ENCODE measurements at places on chromosomes 13 and 19.

- DNase-seq, result no peak
Observed at GRCh38 chr19:17737690-17738153, 13.6 kb upstream of the FCHO1 start.

- DNase-seq, result no peak
Observed at GRCh38 chr13:43981091-43981490, 101.4 kb downstream of the LACC1 start.

- DNase-seq, result peak; percentile 75
Observed at GRCh38 chr19:49677901-49678674, 1.0 kb downstream of the PRMT1 start.

DNA sequence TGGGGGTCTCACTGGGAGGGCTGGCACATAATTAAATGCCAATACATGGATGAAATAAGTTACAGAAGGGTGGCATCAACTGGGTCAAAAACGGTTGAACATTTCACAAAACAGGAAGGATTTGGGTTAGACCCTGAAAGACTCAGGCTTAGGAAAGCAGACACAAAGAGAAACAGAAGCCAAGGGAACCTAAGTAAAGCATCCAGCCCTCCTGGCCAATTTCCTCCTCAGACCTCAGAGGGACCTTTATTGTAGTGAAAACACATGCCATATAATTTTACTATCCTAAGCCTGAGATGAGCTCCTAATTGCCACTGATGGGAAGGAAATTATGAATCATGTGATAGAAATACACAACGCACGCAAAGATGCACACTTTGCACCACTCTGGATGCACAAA is 12.1 kb upstream of the CEACAM3 start:
- no peak for DNase-seq

GRCh38 chr19:56639217-56639616 is 3.7 kb upstream of the SMIM17 start:
- no peak for DNase-seq

GRCh38 chr13:26377038-26377437 is 123.1 kb downstream of the CDK8 start:
- no peak for DNase-seq

- DNase-seq, result no peak
Observed at GRCh38 chr19:58007285-58007684, 4.7 kb upstream of the ZNF606 start.

DNA sequence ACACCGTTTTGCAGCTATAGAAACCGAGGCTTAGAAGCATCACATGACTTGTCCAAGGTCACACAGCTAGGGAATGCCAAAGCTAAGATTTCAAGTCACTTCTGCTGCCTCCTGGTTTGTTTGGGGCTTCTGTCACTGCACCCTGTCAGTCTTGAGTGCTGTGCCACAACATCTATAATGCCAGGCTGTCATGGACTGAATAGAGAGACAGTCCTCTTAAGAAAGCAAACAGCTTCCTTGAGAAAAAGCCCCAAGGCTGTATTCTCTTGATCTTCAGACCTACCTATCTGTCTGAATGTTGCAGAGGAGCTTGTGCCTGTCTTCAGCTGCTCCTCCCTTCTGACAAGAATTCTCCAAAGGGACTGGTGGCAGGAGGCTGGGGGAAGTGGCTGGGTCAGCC is 81.6 kb downstream of the OLFM4 start:
- DNase-seq, result no peak

DNA sequence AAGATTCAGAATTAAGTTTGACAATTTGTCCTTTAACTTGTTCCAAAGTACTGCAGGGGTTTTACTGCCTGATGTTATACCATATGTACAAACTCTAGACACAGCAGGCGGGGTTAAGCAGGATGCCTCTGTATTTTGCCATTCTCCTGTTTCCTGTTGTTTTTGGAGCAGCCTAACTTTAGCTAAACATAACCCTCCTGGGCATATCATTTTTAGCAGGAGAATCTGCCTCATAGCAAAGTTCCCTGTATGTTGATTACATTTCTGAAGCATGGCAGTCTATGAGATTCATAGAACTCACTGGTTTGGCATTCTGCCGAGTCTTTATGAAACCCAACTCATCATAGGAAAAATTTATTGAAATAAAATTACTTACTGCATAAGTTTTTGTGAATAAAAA is 5.2 kb downstream of the LHFPL6 start:
- no peak for DNase-seq

GRCh38 chr13:29648760-29649159 is 53.3 kb upstream of the SLC7A1 start:
- no peak for DNase-seq

DNA sequence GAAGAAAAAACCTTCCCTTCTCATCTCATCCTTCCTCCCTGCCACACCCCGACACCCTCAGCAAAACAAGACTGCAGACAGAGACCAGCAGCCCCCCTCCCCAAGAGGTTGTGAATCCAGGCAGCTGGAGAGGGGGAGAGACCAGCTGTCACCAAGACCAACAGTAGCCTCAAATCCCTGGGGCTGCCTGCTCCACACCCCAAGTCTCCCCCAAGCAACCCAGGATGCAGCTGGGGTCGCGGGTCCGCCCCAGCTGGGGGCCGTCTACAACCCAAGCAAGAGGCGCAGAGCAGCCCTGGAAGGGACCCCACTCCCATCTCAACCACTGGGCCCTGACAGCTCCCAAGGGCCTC is 7.1 kb downstream of the KLF16 start:
- DNase-seq, result no peak

DNA sequence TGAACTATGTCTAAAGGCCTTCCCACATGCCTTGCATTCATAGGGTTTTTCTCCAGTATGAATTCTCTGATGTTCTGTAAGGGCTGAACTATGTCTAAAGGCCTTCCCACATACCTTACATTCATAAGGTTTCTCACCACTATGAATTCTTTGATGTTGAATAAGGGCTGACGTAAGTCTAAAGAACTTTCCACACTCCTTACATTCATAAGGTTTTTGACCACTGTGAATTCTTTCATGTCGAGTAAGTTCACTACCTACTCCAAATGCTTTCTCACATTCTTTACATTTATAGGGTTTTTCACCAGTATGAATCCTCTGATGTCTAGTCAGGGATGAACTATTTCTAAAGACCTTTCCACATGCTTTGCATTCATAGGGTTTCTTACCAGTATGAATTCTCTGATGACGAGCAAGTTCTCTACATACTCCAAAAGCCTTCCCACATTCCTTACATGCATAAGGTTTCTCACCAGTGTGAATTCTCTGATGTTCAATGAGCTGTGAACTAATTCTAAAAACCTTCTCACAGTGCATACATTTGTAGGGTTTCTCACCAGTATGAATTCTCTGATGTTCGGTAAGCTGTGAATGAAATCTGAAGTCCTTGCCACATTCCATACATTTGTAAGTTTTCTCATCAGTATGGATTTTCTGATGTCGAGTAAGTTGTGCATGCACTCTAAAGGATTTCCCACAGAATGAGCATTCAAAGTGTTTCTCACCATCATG is 19.1 kb upstream of the ZNF260 start:
- DNase-seq, result no peak

- DNase-seq, result no peak
Observed at GRCh38 chr13:41434831-41435520, 22.4 kb upstream of the RGCC start.

DNA sequence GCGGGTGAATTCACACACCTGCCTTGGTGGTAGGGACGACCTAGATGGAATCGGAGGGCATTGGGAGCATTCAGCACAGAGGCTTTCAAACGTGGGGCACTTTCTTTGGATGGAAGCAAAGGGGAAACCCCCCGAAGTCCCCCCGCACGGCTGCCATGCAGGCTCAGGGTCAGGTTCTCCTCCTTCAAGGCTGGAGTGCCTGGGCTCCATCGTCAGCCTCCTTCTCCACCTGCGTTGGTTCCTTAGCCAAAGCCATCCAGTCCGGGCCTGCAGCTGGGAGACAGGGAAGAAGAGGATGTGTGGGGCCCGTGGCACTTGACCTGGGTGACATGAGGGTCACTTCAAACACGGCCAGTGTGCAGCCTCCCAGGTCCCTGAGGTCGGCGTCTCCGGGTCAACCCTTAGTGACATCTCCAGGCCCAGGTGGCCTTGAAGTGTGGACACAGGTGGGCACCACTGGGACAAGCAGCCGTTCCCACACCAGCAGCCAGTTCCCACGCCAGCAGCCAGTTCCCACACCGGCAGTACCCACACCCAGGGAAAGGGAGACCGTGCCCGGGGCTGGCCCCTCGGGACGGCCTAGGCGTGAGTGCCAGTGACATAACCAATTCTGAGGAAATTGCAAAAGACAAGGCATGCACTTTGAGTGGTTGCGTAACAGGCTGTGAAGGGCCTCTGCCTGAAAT is 116.0 kb downstream of the SOX1 start:
- no peak for DNase-seq

DNA sequence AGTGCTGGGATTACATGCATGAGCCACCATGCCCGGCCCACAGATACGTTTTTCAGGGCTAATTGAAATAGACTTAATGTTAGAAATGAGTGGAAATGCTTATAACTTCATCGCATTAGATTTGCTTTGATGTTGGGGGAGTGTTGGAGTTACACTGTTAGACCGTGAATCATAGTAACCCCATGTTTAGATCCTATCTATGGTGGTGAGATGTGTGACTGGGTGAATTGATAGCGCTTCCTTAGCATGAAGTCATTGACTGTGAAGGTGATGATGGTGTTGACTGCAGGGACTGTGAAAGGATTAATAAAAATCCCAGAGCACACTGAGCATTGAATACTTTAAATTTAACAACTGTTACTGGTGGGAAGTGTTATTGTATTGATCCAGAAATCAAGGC is 1.7 kb downstream of the ZNF264 start:
- DNase-seq, result no peak

- DNase-seq, result no peak
Observed at GRCh38 chr13:46962281-46962941, 65.6 kb upstream of the HTR2A start.

DNA sequence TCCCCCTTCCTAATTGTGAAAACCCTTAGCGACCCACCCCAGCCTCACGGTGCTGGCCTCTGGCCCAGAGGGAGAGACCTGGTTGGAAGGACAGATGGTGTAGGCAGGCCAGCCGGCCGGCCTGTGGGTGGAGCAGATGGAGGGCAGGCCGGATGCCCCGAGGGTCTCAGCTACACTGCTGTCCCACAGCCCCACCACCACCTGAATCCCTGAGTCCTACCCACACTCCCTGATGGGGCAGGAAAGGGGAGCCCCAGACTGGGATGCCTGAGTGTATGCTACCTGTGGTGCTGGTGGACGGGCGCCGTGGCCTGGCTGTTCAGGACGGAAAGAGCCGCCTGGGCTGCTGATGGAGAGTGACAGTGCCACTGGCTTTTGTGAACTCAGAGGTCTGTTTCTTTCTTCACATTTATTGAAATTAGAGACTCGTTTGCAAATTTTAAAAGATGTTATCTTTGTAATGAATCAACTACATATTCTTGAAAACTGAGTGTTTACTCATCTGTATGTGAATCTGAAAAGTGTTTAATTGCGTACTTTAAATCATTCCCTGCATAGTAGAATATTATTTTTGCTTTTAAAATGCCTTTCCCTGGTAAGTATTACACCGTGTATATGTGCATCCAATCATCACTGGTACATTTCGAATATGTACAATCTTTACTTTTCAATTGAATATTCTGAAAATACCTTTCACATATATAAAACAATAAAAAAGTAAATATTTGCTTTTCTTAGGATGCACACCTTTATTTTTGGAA is 35.7 kb downstream of the TFDP1 start:
- DNase-seq, result no peak

DNA sequence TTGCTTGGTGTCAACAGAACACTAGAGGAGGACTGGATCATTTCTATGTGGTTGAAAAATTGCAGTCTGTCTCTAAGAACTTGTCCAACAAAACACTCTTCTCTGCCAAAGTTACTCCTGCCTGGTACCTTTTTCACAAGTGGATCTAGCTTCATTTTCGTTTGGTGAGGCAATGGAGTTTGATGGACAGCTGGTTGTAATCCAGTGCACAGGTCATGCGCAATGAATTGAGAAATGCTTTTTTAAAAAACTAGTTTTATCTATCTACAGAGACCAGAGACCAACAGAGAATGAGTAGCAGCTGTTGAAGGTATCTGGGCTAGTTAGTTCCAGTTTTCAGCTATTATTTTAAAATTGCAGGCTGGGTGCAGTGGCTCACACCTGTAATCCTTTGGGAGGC is 12.0 kb upstream of the KBTBD6 start:
- no peak for DNase-seq

DNA sequence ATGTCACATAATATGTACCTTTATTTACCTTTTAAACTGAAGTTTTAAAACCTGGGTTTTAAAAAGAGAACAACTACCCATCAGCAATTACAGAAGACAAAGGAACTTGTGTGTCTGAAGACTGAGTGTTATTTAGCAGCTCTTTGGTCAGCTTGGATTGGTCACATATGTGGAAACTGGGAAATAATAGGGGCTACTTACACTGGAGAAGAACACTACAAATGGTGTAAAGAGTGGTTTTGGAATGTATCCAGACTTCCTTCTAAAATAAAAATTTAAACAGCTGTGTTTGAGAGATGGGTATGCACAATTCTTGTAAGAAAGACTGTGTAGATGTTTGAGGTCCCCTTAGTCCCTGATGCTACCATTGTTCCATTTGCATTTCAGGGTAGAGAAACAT is 13.3 kb downstream of the TNFRSF19 start:
- no peak for DNase-seq

GRCh38 chr19:18208098-18208951 is 4.5 kb upstream of the RAB3A start:
- DNase-seq, result peak; percentile 18

- no peak for DNase-seq
Observed at GRCh38 chr13:80132741-80133601, 208.0 kb downstream of the SPRY2 start.

GRCh38 chr13:29105779-29106178 is 285.6 kb downstream of the MTUS2 start:
- DNase-seq, result no peak

GRCh38 chr19:40228346-40228745 is 1.9 kb upstream of the CCNP start:
- DNase-seq, result no peak

- DNase-seq, result no peak
Observed at GRCh38 chr19:16920816-16921529, 32.2 kb downstream of the F2RL3 start.
